ENCODE measurements at places on chromosomes 4 and X.

DNA sequence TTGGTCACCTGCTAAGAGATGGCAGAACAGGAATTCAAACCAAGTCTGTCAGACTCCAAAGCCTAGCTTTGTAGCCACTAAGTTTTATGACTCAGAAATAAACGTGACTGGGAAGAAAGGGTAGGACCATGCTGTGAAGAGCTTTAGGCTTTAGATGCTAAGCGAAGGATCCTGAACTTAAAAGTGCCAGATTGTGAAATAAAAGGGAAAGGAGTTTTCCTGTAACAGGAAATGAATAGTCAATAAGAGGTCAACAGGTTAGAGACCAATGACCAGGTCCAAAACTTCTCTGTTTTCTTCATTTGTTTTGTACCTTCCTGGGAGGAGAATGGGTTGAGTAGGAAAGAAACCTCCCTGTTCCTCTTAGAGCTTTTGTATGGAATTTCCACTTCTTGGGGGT is 98.8 kb upstream of the EOLA2 start:
- no peak for DNase-seq

GRCh38 chr4:165319030-165319429 is 8.4 kb upstream of the MSMO1 start:
- DNase-seq = no peak

GRCh38 chr4:61772126-61772525 is 572.0 kb downstream of the ADGRL3 start:
- DNase-seq = no peak

GRCh38 chr4:81214881-81215868 is at the start of gene PRKG2:
Gene PRKG2, minus strand, starts transcription at chr4:81215222. Its CDS starts 10,175 bp downstream, at chr4:81205047.
- peak; percentile 2 for DNase-seq

- no peak for DNase-seq
Observed at GRCh38 chrX:88944661-88945060, 197.6 kb downstream of the CPXCR1 start.

GRCh38 chr4:2058264-2059045 is 672 bp upstream of the NAT8L start:
- DNase-seq = no peak

DNA sequence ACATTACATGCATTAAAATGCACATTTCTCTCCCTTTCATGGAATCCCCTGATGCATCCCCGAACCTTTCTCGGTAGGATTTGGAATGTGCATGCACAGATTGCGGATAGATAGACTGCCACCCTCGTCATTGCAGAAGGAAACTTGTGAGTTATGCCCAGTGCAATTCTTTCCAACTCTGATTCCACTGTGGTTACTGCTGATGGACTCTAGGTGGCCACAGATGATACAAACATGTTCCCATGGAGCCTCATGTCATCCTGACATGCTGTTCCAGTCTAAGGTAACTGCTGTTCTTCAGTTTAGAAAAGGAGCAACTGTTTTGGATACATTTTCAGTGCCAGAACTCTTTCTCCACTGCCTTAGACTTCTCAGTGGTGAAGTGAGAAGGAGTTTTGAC is 9.1 kb upstream of the VCX3B start:
- no peak for DNase-seq

- DNase-seq = no peak
Observed at GRCh38 chr4:60648774-60649173, 551.4 kb upstream of the ADGRL3 start.

DNA sequence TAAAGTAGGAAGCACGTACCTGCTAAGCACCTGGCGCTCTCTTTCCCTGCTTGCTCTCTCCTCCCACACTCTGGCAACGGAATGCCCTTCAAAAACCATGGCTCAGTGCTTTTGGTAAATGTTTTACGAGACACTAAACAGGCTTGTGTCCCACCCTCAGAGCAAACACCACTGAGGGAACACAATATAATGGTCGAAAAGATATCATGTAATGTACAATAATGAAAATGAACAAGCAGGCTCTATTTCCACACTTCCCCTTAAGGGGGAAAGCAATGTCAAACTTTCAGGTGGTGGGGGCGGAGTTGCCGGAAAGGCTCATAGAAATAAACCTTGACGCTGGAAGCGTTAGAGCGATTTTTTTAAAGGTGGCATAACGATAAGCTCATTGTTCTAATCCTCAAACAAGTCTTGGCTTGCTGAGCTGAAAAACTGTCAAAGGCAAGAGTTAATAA is 115.1 kb downstream of the RBM47 start:
- no peak for DNase-seq

DNA sequence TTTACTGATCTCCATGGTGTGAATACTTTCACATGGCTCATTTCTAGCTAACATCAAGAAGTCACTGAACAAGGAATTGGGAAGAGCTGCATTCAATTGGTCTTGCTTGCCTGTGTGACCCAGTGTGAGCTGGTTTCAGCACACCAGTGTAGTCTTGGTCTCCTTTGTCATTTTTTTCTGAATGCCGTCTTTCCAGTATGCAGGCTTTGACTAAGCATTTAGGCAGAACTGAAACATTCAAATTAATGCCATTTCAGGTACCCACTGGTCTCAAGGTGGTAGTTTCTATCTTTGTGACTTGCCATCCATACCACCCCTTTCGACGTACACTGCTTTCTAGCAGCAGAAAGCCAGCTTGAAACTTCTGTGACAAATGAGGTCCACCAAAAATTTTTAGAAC is 550.5 kb upstream of the BOD1L1 start:
- no peak for DNase-seq

DNA sequence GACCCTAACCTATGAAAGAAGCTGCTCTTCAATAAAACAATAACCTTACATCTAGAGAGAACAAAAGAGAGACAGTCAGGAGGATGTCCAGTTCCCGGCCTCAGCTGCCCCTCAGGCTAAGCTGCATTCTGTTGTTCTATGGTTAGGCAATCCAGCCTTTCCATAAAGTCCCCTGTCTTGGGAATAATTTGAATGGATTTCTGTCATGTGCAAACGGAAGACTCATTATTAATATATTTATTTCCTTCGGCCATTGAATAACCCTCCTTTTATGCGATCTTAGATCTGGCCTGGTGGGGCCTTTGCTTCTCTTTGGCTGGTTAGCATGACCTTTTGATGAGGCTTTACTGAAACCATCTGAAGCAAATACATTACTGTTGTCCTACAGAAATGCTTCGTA is 80.1 kb downstream of the ANKRD50 start:
- DNase-seq = no peak

DNA sequence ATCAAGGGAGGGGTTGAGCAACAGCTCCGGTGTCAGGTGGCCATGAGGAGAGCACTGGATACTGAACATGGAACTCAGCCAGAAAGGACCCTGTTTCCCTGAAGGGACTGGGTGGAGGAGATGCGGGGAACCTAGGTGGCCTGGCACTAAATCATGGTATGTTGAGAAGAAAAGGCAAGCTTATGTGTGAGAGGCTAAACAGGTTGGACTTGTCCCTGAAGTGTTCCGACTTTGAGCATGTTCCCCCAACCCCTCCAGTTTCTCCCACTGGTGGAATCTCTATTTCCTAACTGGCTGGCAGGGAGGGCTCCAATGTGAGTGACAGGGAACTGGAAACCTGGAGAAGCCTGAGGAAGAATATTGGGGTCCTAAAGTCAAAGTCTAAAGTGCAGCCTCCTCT is 69.5 kb downstream of the PLAC1 start:
- DNase-seq = no peak

DNA sequence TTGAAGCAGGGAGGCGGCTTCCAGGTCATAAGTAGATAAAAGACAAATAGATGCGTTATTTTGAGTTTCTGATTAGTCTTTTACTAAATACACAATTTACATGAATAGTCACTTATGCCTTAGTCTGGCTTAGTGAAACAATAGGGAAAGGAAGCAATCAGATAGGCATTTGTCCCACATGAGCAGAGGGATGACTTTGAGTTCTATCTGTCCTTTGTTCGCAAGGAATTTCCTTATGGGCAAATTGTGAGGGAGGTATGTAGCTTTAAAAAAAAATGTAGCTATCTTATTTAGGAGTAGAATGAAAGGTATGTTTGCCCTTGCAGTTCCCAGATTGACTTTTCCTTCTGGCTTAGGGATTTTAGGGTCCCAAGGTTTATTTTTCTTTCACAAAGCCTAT is 26.3 kb upstream of the ADH1C start:
- DNase-seq = no peak

DNA sequence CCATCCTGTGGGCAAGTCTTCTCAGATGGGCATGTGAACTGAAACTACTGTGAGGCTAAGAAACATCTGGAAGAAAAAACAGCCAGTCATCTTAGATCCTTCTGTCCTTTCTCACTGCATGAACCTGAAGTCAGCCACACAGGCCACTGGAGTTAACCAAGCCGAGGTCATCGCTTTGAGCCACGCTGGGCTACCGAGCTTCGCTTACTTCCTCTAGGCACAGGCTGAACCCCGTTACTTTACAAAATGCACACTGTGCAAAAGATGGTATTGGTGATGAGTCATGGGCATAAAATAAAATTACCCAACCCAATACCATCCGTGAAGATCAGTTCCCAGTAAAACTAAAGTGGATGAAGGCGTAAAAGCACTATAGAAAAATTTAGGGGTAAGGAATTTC is 86.2 kb downstream of the MTMR1 start:
- no peak for DNase-seq

GRCh38 chr4:151133311-151133710 is 33.9 kb downstream of the RPS3A start:
- no peak for DNase-seq

GRCh38 chr4:42915484-42915883 is 23.0 kb downstream of the GRXCR1 start:
- no peak for DNase-seq

GRCh38 chr4:97531351-97531750 is 611.9 kb downstream of the STPG2 start:
- no peak for DNase-seq

- peak; percentile 90 for DNase-seq
Observed at GRCh38 chrX:40912166-40912565, 173.1 kb upstream of the USP9X start.

DNA sequence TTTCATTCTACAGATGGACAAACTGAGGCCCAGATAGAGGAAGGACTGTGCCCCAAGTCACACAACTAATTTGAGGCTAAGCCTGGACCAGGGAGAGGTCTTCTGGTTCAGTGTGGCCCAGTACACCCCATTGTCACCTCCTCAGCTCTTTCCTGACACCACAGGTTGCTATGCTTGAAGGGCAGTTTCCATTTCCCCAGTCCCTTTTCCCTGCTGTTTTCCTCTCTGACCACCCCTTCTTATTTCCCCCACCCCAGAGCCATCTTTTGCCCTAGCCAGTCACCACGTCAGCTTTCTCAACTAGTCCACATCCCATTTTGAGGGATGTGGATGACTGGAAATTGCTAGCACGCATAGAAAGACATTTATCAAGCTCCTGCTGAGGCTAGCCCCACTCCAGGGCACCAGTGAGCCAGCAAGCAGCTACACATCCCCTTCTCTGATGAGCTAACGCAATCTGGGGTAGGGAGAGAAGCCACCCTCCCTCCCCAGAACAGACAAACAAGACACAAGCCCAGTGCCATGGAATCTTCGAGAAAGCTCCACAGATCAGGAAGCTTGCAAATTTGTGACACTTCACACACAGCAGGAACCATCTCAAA is 1.3 kb downstream of the GABRE start:
- no peak for DNase-seq

DNA sequence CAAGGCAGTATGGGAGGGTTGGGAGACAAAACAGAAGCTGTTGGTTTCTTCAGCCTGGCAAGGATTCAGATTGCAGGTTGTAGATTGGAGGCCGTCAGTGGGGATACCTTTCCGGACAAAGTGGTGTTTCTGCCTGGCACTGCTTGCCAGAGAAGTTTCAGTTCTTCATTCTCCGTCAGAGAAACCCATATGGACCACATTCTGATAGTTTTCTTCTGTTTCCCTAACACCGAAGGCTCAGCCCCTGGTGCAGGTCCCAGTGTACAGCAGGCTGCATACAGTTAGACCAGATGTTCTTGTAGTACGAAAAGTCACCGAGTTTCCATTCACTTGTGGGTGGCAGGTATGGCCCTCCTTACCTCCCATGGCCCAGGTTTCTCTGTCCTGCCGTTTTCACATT is 107.3 kb downstream of the PTTG2 start:
- DNase-seq = no peak

DNA sequence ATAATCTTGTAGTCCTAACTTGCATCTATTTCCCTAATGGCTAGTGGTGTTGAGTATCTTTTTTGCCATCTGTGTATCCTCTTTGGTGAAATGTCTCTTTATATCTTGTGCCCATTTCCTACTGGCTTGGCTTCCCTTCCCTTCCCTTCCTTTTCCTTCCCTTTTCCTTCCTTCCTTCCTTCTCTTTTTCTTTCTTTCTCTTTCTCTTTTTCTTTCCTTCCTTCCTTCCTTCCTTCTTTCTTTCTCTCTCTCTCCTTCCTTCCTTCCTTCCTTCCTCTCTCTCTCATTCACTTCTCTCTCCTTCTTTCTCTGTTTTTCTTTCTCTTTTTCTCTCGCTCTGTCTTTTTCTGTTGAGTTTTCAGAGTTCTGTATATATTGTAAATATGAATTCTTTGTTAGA is 61.5 kb upstream of the SLC4A4 start:
- DNase-seq = no peak

- DNase-seq = no peak
Observed at GRCh38 chrX:468979-469378, 82.3 kb upstream of the PPP2R3B start.

- DNase-seq = no peak
Observed at GRCh38 chr4:143188136-143189088, 3.7 kb downstream of the USP38 start.

DNA sequence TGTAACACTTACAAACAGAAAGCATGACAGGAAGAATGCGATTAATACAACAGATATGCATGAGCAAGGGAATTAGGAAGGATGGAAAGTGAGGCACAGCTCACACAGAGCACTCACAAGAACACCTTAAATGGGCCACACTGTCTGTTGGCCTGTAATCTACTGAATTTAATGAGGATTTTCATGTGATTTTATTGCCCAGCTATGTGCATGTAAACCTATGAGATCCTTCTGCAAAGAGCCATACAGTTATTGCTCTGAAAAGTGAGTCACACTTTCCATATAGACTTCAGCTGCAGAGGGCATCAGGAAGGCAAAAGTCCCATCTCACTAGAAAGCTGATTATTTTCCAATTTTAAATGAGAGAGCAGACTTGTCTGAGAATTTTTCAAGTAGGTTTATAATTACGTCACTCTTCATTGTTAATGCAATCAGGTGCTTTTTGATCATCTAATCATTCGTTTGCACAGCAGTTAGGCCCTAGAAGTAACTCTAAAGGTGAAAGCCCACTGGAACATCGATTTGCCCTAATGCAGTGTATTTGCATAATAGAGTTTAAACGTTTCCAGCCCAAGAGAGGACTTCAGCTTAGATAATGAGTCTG is 832.7 kb upstream of the INTU start:
- DNase-seq = no peak

GRCh38 chr4:73891739-73892405 is 22.7 kb downstream of the CXCL1 start:
- no peak for DNase-seq

DNA sequence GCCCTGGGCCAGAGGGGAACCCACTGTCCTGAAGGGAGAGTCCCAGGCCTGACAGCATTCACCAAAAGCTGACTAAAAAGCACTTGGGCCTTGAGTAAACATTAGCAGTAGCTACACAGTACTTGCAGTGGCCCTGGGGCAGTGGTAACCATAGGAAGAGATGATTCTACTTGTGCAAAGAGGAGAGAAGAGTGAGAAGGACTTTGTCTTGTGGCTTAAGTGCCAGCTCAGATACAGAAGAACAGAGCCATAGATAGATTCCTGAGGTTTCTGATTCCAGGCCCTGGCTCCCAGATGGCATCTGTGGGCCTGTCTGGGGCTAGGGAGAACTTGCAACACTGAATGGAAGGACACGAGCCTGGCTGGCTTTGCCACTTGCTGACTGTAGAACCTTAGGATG is 100.5 kb downstream of the PTCHD1 start:
- no peak for DNase-seq

- DNase-seq = no peak
Observed at GRCh38 chrX:107480272-107480671, 30.8 kb downstream of the FRMPD3 start.
